ENCODE measurements at places on chromosomes 11 and 22.

DNA sequence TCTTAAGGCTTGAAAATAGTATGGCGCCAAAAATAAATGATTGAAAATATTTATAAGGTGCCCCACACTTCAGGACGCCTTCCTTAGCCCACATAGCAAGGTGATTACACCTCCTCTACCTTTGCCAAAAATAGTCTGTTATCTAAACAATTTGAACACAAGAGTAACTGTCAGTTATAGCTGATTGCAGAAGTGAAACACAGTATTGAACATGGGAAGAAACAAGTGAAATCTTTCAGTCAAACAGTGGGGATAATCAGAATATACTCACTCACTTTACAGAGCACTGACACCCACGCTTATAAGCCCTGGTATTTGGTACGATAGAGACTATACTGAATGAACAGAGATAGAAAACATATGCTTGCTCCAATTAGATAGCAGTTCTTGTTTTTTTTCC lies 203.1 kb downstream of the RAB38 start:
- DNase-seq, result no peak

DNA sequence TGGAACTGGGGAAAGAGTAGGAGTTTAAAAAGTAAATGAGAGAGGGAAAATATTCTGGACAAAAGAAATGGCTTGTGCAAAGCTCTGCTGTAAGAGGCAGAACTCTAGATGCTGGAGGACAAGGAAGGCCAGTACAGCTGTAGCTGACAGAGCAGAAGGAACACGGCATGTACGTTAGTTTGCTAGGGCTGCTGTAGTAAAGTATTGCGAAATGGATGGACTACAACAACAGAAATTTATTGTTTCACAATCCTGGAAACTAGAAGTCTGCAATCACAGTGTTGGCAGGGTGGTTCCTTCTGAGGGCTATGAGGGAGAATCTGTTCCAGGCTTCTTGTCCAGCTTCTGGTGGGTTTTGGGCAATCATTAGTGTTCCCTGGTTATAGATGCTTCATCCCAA lies 454.4 kb downstream of the NTM start:
- DNase-seq, result no peak

DNA sequence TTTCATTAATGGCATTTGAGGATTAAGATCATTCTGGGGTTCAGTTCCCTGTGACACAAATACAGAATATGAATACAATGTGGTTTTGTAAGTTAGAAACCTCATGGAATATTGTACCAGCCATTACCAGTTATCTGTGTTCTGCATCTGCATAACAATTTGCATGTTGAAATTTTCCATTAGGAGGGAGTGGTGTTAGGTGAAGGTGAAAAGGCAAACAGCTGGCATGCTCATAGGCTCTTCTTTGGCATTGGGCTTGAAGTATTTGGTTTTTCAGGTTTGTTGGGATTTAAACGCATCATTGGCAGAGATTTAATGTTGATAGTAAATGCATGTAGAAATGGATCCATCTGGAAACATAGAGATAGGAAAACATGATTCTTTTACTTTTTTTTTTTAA lies 18.6 kb downstream of the RTN3 start:
- DNase-seq, result no peak

- DNase-seq, result no peak
Observed at GRCh38 chr11:11866203-11866602, 24.4 kb downstream of the USP47 start.

GRCh38 chr11:34165786-34166555 lies 60.5 kb downstream of the NAT10 start:
- DNase-seq, result no peak

DNA sequence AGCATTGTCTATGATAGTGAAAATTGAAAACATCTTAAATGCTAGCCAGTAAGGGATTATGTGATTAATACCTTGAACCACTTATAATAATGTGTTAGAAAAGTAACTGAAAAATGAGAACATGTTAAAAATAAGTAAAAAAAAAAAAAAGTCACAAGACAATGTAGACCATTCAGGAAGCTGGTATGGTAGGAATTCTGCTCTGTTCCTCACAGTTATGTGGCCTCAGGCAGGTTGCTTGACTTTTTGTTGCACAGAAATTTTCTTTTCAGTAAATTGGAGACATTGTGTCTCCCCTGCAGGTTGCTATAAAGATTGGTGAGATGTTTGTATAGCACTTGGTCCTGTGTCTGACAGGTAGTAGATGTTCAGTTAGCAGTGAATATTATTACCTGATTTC lies 17.3 kb upstream of the PLET1 start:
- no peak for DNase-seq

DNA sequence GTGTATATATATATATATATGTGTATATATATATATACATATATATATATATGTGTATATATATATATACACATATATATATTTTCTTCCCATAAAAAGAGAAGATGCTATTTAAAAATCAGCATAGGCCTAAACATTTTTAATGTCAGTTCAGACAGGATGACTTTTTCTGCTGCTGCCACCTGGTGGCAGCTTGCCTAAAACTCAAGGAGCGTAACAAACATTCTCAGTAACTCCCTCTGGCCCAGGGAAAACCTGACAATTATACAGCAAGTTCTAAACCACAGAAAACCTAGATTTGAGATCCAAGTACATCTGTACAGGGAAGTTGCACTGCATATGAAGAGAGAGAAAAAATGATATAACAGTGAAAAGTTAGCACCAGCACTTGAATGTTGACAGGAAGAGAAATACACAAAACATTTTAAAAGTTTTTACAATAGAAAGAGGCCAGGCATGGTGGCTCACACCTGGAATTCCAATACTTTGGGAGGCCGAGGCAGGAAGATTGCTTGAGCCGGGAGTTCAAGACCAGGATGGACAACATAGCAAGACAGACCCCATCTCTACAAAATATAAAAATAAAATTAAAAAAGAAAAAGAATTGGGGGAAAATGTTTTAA lies 16.6 kb downstream of the OR8A1 start:
- peak; percentile 38 for DNase-seq

GRCh38 chr11:62443390-62444235 lies 24.8 kb downstream of the SCGB1A1 start:
- no peak for DNase-seq

GRCh38 chr22:37370306-37370979 lies 56.8 kb downstream of the ELFN2 start:
- DNase-seq, result no peak
